ENCODE measurements at places on chromosomes 3 and 15. TPM values are rescaled to one million over a fixed set of nuclear protein-coding genes. Genes with fewer than 3 reads are reported as not detected.

Gene MAP1A
- total RNA-seq = 132 TPM

Gene PIF1
- total RNA-seq = 5.8 TPM

Gene ATP2C1
- total RNA-seq = 320 TPM

Gene C3orf85
- total RNA-seq = not detected

Gene C3orf20
- total RNA-seq = not detected

Gene HCLS1
- total RNA-seq = 6.5 TPM

Gene CRYGS
- total RNA-seq = 2.4 TPM
